Right lobe of liver (tissue), 6 donors: ENCODE measurements at places on chromosomes 1 and 21. TPM values are rescaled to one million over a fixed set of nuclear protein-coding genes. Genes with fewer than 3 reads are reported as not detected.

The FAM89A gene
- total RNA-seq, result 12.8 TPM

DNA sequence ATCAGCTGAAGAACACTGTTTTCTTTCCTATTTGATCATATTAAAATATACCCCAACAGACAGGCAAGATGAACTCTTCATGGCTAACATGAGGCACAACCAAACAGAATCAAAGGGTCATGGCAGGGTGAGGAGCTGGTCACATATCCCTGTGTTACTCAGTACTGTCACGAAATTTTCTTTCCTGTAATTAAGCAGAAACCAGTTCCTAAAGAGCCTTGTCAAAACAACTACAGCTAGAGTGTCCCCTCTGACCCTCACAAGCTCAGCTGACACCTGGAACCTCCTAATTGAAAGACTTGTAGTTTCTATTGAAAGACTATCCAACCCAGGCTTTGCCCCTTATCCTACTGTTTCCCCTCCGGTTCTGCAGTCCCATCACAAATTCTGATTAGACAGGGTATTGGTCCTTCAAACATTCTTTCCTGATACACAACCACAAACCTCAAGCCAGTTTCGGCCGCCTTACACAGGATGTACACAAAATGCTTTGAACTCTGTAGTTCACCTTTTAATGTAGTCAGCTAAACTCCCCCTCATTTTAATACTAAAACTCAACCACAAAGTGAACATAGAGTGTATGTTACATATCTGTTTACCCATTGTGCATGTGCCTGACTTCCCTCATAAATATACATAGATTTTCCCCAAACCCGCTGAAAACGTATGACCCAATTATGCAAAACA is 651.9 kb downstream of the MRPL39 start:
- no peak for DNase-seq

GRCh38 chr21:44862869-44863685 is 10.4 kb downstream of the PTTG1IP start:
- no peak for DNase-seq

GRCh38 chr1:115746021-115746690 is 22.4 kb downstream of the CASQ2 start:
- DNase-seq, result no peak

DNA sequence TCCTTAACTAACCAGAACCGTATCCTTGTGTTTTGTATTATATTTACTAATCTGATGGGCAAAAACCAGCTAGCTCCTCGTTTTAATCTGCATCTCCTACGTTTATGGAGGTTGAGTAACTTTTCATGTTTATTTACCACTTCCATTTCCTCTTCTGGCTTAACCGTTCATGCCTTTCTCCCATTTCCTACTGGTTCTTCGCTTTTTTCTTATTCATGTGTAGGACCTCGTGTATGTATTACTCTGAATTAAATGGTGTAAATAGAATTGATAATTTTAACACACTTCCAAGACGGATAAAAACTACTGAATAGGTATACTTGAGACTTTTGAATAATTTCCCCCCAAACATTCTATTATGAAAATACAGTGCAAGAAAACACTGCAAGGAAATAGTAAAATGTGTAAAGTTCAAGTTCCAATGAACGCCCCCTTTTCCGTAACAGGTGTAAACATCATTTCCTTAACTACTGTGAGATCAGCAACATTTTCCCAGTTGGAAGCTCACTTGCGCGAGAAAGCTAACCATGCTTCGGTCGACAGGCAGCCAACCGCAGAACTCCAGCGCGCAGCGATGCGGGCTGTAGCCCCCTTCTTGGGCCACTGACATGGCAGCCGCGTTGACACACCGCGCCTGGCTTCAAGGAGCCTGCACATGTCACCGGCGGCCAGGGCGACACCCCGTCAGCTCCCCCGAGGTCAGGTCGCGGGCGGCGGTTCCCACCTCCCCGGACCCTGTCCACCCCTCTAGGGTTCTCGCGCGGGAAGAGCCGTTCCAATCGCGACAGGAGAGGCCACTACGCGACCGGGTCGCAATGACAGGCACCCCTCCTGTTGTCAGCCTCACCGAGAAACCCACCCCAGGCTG is 816 bp downstream of the EDEM3 start:
- DNase-seq, result peak; percentile 55

- DNase-seq, result no peak
These were observed 46.7 kb downstream of the CAMK2N1 start for GRCh38 chr1:20439282-20439681.
